ENCODE measurements at places on chromosomes 5 and 9.

GRCh38 chr9:22238809-22239684 lies 207.6 kb upstream of the DMRTA1 start:
- DNase-seq: no peak

GRCh38 chr5:135438636-135439221 lies 8.4 kb downstream of the DCANP1 start:
- DNase-seq: no peak

- no peak for DNase-seq
These were observed 2.8 kb upstream of the ADAMTS12 start for GRCh38 chr5:33894566-33894965.

DNA sequence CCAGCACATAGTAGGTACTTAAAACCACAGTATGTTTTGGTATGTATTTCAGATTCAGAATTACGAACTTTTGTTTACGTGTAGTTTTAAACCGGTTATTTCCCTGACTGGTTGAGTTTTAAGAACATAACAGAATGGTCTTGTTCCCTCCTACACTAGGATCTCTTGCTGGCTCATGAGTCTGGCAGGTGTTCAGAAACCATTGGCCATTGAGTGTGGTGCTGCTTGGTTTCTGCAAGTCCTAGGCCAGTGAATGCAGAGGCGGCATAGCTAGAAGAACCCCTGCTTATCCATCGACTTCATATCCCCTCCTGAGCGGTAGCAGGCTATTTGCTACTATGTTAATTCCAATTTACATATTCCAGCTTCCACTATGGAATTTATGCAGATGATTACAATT lies 65.6 kb downstream of the GPR21 start:
- DNase-seq: no peak

DNA sequence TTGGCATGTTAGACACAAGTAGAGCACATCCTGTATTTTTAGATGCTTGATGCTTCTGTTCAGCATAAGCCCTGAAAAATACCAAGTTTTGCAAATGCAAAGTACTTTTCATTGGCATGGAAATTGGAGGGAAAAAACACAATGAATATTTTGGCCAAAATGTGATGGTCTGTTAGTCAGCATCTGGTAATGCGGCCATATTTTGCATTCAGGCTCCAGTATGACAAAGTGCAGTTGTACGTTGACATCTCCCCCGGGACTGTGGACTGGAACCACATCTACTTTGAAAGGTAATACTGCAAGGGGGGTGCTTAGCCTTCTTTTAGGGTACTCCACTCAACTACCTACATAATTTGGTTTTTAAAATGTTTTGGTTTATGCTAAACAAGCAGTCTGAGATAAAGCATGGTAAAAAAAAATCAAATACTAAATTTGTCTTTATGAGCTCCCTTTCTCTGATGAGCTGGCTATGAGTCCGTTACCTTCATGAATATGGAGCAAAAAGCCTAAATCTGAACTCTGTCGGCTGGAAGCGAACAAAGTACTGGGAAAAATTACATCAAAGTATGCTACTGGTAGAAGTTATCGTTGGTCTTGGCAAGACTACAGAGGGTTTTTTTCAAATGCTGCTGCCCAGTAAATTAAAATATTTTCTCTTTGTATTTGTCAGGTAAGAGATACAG lies 297.0 kb downstream of the ARHGEF28 start:
- no peak for DNase-seq

- DNase-seq: no peak
These were observed 61.8 kb downstream of the LRRC70 start for GRCh38 chr5:62640446-62640845.

Data from activated naive CD8-positive, alpha-beta T cell treated with anti-CD3 and anti-CD28 coated beads, Interleukin-2, amount 10 ng/mL, durations not matched to agents 7 days and 5 days (primary cell).